Left lung (tissue), 14 donors: ENCODE measurements at places on chromosomes 16 and 17. TPM values are rescaled to one million over a fixed set of nuclear protein-coding genes. Genes with fewer than 3 reads are reported as not detected.

The ABCC11 gene
- total RNA-seq: not detected

The NUPR1 gene
- 142 TPM for total RNA-seq

The FOXC2 gene
- 0.41 TPM for total RNA-seq

The KRT32 gene
- total RNA-seq: not detected

The RBL2 gene
- total RNA-seq: 67.3 TPM

The KRT33B gene
- not detected for total RNA-seq

The E2F4 gene
- 81.4 TPM for total RNA-seq

The SLC52A1 gene
- total RNA-seq: 0.58 TPM

The CA4 gene
- total RNA-seq: 10.6 TPM

The TEX19 gene
- total RNA-seq: not detected

The KCNG4 gene
- not detected for total RNA-seq

The KRTAP1-1 gene
- total RNA-seq: not detected

The PSMC3IP gene
- total RNA-seq: 7.7 TPM

The FN3K gene
- 28.1 TPM for total RNA-seq

The KREMEN2 gene
- total RNA-seq: not detected

The RGS11 gene
- 3.9 TPM for total RNA-seq

The PLD2 gene
- 30.0 TPM for total RNA-seq

The GRB7 gene
- total RNA-seq: 31.9 TPM

The DPEP1 gene
- total RNA-seq: 2.5 TPM

The ICAM2 gene
- total RNA-seq: 32.3 TPM
